Activated naive CD4-positive, alpha-beta T cell treated with anti-CD3 and anti-CD28 coated beads, Interleukin-2, amount 50 U/mL, for 16 hours (primary cell): ENCODE measurements at places on chromosomes 13 and 19.

DNA sequence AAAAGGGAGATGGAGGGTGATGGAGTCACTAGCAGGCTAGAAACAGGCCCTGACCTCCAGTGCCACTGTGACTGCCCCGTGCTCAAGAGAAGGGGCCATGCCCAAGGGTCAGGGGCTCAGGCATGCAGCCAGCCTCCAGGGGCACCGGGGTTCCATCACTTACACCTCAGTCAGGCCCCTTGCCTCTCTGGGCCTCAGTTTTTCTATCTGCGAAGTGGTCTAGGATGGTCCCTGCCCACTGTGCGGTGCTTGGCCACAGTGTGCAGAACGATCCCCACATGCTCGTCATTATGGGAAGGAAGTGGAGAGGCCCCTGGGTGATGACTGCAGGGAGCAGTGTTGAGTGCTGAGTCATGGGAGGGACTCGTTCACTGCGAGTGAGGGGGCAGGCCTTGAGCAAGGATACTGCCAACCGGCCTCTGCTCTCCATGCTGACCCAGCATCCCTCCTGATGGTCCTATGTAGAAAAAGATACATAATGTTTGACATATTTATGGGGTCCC, 23.1 kb downstream of the TMED1 start:
- DNase-seq: no peak

- no peak for DNase-seq
These were observed 6.1 kb downstream of the CDX2 start for GRCh38 chr13:27962982-27963381.

GRCh38 chr19:35644206-35644986, 2.9 kb downstream of the ETV2 start:
- DNase-seq: peak; percentile 95

DNA sequence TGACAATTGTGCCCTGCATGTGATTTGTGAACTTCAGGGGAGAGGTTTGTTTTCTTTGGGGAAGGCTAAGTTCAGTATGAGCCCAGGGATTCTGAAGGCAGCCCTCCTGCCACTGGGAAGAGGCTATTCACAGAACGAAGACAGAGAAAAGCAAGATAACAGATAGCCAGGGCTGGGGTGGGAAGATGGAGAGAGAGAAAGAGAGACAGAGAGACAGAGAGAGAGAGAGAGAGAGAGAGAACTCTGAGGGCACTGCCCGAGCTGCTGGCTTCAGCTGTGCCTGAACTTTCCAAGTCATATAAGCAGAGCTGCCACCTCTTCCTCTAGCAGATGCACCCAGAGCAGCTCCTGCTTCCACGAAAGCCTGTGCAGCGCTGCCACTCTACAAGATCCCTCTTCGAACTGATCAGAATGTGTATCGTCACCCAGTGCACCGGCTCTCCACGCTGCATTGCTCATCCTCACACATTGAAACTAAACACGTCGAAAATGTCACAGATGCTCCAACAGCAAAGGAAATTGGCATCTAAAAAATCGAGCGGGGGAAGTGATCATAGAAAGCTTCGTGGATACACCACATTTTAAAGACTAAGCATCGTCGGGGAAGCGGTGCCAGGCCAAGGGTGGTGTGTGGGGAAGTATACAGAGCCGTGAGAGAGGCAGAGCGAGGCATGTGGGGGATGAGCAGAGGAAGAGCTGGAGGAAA, 81.8 kb upstream of the SIAH3 start:
- DNase-seq: no peak

DNA sequence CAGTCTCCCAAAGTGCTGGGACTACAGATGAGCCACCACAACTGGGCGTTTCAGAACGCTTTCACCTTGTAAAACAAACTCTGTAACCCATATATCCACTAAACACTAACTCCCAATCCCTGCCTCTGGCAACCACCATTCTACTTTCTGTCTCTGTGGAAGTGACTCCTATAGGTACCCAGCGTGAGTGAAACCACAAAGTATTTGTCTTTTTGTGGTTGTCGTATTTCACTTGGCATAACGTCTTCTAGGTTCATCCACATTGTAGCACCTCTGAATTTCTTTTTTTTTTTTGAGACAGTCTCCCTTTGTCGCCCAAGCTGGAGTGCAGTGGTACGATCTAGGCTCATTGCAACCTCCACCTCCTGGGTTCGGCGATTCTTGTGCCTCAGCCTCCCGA, 44.8 kb downstream of the BRD4 start:
- no peak for DNase-seq

DNA sequence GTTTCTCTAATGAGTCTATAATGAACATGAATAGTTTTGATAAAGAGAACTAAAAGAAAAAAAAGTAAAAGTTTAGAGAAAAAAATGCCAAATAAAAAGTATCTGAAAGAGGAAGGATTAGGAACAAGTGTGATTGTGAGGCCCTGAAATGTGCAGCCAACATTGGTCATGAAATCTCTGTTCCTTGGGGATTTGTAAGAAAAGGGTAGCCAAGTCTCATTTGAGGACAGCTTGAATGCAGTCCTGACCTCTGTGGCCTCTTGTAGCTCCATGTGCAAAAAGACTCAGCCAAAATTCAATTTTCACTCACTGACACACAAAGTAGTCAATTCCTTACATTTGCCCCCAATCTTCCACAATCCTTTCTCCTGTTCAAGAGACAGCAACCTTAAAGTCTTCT, 167.9 kb downstream of the KLF12 start:
- DNase-seq: no peak

GRCh38 chr13:112587212-112587763, 665 bp downstream of the TUBGCP3 start:
- peak; percentile 71 for DNase-seq

DNA sequence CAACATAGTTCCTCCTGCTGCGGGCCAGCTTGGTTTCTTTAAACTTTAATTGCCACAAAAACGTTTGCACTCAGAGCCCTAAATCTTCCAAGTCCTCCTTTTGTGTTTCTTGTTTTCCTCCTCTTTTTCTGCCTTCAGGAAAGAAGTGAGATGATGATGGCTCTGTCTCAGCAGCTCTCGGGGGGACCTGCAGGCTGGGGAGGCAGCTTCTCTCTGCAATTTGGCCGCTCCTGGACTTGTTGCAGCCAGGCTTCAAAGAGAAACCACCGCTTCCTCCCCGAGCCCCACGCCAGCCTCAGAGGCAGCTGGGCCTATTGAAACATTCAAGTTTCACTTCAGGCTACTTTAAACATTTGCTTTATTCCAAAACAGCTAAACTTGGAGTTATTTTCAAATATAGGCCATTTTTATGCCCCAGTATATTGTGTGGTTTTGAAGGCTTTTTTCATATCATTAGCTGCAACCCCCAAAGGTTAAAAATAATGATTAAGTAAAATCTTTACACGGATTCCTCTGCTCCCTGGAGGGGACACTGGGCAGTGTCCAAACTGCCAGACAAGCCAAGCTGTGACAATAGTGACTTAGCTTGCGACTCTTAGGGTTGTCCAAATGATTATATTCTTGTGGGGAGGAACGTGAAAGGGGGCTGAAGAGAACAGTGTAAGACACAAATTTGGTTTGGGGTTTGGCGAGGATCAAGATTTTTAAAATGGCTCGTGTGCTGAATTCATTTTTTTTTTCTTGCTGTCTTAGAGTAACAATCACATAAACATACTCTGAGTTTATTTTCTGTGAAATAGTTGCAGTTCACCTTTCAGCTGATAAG, 330.8 kb downstream of the DLEU7 start:
- DNase-seq: no peak

DNA sequence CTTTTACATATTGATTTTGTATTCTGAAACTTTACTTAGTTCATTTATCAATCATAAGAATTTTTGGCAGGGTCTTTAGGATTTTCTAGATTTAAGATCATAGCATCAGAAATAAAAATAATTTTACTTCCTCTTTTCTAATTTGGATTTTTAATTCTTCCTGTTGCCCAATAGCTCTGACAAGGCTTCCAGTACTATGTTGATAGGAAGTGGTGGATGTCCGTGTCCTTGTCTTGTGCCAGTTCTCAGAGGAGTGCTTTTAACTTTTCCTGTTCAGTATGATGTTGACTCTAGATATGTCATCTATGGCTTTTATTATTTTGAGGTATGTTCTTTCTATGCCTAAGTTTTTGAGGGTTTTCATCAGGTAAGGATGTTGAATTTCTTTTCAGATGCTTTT, 7.7 kb upstream of the KIR2DL4 start:
- DNase-seq: no peak

DNA sequence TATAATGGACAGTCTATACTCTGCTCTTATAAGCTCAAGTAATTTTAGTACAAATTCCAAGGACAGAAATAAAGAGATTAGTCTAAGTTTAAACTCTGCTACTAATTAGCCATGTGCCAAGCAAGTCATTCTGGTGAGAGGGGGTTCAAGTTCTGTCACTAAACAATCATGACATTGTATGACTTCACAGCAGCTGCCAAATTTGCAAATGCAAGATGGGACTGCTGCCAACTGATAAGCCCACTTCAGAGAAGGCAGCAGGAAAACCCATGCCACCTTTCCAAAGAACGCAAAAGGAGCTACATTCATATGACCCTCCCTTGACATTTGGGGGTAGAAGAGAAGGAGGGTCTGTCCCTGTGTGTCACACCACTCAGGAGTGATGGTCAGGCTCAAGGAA, 60.7 kb upstream of the RFXAP start:
- DNase-seq: no peak

GRCh38 chr13:50195045-50195444, 179.8 kb downstream of the KCNRG start:
- no peak for DNase-seq

DNA sequence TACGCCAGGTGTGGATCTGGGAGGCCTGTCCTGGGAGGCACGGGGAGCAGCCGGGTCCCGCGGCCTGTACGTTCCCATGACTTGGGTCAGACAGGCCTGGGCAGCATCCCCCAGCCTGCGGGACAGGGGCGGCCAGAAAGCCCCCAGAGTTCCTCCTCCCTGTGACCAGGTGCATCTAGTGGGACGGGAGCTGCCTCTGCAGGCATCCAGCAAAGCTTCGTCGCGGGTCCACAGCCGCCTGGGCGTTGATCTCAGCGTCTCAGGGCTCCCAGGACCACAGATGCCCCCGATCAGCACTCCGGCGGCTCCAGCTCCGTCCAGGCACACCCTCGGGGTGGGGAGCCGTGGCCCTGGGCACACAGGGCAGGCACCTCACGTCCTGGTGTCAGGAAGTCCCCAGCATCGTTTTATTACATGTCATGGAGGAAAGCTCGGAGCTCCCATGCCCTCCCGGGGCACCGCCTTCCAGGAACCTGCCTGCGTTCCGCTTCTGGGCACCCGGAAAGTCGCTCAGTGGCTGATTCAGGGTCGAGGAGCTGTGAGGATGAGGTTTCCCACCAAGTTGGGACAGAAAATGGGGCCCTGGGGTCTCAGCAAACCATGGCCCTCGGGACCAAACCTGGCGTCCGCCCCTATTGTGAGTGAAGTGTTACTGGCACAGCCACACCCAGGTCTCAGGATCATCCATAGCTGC, 1.5 kb upstream of the GZMM start:
- no peak for DNase-seq

DNA sequence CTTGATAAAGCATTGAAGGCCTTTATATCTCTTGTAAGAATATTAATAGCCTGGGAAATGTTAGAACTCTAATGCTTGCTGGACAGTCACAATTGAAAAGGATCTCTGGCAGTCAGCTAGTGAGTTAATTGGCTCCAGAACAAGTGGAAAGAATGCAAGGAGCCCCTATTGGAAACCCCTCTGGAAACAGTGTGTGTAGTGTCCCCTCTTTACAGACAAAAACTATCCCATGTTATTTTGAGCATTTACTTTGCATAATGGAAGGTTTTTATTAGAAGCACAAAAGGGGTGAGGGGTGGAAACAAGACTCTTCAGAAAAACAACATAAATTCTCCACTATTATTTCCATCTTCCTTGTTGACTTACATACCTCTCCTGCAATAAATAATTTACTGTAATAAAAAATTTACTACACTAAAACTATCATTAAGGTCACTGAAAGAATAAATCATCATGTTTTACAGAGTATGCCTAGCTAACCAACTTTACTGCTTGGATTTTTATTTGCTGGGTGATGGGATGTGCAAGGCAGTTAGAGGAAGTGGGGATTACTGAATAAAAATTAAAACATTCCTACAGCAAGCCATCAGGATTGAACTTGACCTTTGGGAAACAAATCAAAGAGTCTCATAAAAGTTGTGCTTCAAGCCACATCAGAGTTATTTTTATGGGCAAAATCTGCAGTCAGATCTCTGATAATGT, 610.4 kb downstream of the TBC1D4 start:
- DNase-seq: no peak

GRCh38 chr13:104944176-104944575, 1591.3 kb downstream of the EFNB2 start:
- no peak for DNase-seq

DNA sequence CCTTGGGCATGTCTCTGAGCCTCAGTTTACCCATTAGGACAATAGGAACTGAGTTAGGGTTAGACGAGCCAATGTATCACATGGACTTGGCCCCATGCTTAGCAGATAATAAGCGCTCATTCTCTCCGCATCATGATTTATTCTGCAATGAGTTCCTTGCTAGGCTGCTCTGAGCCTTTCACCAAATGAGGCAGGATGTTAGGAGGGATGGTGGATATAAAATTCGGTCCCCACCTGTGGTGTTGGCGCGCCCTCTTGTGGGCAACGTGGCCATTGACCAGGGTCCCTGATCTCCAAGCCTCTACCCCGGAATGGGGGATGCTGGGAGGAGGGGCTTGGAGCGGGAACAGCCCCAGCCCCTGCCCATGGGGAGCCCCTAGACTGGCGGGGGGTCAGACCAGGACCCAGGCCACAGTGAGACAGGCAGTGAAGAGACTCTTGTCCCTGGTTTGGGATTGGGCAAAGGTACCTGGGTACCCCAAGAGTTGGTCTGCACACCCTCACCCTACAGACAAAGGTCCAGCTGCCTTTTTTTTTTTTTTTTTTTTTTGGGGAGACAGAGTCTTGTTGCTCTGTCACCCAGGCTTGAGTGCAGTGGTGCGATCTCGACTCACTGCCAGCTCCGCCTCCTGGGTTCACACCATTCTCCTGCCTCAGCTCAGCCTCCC, 43.9 kb downstream of the CERS4 start:
- peak; percentile 83 for DNase-seq

DNA sequence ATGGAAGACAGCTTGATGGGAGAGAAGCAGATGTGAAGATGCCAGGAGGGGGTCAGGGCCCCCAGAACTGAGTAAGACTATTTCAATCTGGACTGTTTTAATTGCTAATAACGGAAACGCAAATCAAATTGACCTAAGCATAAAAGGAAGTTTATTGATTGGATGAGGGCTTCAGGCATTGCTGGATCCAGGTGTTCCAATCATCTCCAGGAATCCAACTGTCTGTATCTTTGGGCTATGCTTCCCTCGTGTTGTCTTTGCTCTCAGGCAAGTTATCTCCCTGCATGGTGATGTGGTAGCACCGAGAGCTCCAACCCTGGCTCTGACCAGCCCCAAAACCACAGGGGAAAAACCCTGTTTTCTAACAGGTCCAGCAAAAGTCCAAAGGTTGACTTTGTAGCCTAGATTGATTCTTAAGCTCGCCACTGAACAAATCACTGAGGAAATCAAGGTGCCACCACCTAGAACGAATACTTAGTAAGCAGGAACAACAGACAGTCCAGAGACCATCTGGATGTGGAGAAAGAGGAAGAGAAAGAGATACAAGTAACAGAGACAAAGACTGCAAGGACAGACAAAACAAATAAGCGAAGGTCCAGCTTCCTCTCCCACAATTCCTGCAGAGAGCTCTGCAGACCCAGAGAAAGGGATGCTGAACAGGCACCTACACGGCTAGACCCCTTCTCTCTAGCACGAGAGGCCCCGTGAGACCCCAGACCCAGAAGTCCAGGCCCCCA, 1.2 kb upstream of the C19orf81 start:
- DNase-seq: no peak
